ENCODE measurements at places on chromosomes 2 and 18. TPM values are rescaled to one million over a fixed set of nuclear protein-coding genes. Genes with fewer than 3 reads are reported as not detected.

- DNase-seq, result no peak
Measured at GRCh38 chr2:236162882-236163470, 5.2 kb downstream of the GBX2 start.

GRCh38 chr2:150640039-150640438 lies 152.6 kb upstream of the RND3 start:
- DNase-seq, result no peak

- DNase-seq, result no peak
Measured at GRCh38 chr2:148817210-148817708, 57.8 kb upstream of the KIF5C start.

Gene FTCDNL1
- 1.1 TPM for total RNA-seq

- no peak for DNase-seq
Measured at GRCh38 chr2:156687715-156688114, 251.5 kb downstream of the GPD2 start.

Gene PRSS56
- total RNA-seq, result not detected

- no peak for DNase-seq
Measured at GRCh38 chr2:127426501-127427354, 8.5 kb downstream of the PROC start.

Gene MROH2A
- total RNA-seq, result not detected

DNA sequence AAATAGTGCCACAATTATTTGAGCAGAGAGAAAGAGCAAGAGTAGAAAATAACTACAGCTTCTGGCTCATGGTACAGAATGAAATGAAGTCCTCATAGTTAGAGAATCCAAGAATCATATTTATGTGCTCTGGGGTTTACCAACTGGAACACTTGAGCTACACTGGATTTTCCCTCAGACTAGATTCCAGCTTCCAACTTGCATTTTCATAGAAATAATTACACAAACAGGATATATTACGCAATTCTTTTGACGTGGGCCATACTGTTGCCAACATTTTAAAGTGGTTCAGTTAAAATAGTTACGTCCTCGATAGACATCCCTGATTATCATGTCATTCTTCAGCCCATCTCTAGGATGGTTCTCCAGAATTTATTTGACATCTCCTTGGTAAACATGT lies 129.2 kb downstream of the ETAA1 start:
- no peak for DNase-seq

GRCh38 chr2:215031321-215031720 lies 107.1 kb downstream of the ABCA12 start:
- DNase-seq, result no peak

Gene HJURP
- 0.42 TPM for total RNA-seq

DNA sequence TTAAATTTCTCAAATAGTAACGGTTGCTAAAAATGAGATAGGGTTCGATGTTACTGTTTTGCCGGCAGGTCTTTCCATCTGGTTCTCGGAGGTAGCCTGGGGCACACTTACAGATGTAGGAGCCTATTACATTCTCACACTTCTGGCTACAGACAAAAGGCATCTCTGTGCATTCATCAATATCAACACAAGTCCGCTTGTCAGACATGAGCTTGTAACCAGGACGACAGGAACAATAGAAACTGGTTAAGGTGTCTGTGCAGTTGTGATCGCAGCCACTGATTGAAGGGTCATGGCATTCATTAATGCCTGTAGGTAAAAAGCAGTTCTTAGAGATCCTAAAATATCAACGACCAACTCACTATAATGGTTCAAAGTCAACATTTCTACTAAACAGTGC lies 116.3 kb downstream of the DHRS9 start:
- DNase-seq, result no peak

Gene MC5R
- not detected for total RNA-seq

DNA sequence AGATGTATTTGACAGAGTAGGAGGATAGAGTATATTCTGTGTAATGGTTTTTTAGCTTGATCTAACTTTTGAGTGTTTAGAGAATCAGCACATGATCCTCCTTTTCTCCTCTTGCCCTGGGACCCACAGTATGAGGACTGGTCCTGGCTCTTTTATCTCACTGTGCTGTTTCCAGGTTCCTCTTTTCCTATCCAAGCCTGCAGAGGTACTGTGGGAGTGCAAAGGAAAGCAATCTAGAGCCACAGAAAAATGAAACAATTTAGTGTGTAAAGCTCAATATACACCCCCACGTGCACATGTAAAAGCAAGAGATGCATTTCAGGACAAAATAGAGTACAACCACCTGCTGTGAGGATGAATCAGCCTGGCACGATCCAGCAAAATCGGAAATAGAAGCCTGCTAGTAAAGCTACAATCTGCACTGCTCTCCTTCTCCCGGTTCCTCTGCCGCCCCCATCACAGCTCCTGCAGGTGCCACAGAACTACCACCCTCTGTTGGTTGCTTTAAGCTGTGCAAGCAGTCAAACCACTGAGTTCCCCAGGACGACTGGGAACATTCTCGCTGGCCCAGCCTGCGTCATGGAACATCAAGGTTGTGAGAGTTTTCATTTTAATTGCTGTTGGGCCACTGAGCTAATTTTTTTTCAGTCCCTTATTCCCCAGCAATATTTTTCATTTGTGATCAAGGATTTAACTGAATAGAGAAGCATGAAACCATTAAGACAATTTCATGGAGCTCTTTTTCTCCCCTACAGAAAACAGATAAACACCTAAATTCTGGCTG lies 47.8 kb upstream of the MAPRE3 start:
- DNase-seq, result no peak

DNA sequence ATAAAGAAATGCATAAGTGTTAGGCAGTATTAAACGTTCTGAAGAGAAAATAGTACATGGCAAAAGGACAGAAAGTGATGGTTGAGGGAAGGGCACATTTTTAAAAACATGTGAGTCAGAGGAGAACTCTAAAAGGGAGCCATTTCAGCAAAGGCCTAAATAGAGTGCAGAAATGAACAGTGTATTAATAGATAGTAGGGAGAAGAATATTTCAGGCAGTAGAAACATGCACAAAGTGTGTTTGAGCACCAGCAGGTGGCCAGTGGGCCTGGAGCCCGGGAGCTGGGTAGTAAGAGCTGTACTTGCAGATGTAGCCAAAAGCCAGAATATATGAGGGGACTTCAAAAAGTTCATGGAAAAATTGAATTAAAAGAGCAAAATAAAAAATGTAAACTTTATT lies 288.1 kb upstream of the FIGN start:
- no peak for DNase-seq

- DNase-seq, result no peak
Measured at GRCh38 chr18:36867056-36867455, 38.1 kb downstream of the KIAA1328 start.

Gene GPR39
- 0.37 TPM for total RNA-seq

DNA sequence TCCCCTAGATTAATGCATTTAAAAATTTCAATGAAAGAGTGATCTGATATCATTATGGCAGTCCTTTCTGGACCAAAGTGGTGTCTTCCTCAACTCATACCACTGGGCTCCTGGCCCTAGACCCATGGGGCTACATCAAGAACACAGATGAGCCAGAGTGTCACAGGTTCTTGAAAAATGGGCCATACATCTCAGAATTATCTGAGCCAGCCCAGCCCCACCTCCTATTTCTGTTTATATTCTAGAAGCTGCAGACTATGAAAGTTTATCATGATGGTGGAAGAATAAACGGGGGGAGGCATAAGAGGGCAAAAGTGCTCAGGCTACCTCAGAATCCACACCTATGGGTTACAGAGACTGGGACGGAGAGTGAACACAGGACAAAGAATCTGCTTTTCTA lies 120.6 kb upstream of the TACR1 start:
- DNase-seq, result no peak

Gene VWC2L
- not detected for total RNA-seq

Gene MRPL44
- 12.2 TPM for total RNA-seq

GRCh38 chr2:28398101-28398834 lies 5.6 kb downstream of the FOSL2 start:
- no peak for DNase-seq

Gene MARCHF4
- not detected for total RNA-seq

DNA sequence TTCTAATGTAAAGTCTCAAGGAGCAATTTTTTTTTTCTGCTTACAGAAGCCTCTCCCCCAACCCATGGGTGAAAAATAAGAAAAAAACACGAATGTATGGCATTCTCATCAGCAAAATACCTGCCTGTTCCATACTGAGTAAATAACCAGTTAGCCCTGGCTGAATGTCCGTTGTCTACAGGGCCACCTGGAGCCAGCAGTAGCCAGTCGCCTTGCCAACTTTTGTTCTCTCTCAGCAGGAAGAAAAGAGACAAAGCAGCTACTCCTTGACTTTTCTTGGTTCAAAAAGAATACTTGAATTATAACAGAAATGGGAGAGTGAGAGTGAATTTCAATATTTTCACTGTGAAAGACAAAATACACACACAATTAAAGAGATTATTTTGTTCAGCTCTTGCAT lies 532.9 kb upstream of the CRIM1 start:
- DNase-seq, result no peak

DNA sequence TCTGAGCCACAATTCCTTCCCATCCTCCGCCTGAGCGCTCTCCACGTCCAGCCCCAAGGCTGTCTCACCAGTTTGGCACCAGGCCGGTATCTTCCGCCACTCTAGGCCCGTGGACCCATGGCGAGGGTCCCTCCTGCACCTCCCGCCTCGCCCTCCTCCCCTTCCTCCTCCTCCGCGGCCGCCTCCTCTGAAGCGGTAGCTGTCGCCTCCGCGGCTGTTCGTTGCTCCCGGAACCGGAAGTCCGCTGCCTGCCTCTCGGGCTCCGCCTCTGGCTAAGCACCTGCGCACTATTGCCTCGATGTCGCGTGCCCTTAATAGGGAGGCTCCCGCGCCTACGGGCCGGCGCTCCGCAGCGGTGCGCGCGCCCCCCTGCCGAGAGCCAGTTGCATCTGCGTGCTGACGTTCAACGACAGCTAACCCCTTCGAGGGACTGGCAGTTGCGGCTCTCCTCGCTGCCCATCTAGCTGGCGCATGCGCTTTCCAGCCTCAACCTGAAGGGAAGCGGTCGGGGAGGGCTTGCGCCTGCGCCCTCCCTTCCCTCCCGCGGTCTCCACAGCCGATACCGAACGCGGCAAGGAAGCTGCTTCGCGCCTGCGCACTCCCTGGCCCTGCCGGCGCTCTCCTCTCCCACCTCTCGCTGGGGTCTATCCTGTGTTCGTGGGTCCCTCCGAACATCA lies at the start of gene MBD1:
MBD1 (minus strand) TSS at position 229 of the 677 bp plus-strand sequence. CDS start 1,531 bp downstream, outside the sequence.
- peak; percentile 99 for DNase-seq

Gene EPC2
- total RNA-seq, result 31.6 TPM

DNA sequence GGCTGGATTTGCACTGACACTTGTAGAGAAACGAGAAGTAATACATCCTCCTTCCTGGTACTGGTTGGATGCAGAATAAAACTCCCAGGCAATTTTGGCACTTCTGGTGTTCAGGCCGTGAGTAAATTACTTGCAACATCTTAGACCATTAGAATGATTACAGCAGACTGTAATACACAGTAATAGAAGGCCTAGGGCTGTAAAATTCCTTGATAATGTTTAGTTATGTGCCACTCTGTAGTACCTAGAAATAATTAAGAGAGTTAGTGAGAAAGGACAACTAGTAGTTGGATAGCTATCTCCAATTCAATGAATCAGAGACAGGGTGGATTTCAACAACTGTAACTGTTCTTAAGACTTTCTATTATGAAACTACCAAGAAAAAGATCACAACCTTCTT lies 356.3 kb upstream of the SETBP1 start:
- DNase-seq, result no peak

GRCh38 chr2:60490848-60491247 lies 62.6 kb downstream of the BCL11A start:
- no peak for DNase-seq

Gene HRH4
- total RNA-seq, result not detected

DNA sequence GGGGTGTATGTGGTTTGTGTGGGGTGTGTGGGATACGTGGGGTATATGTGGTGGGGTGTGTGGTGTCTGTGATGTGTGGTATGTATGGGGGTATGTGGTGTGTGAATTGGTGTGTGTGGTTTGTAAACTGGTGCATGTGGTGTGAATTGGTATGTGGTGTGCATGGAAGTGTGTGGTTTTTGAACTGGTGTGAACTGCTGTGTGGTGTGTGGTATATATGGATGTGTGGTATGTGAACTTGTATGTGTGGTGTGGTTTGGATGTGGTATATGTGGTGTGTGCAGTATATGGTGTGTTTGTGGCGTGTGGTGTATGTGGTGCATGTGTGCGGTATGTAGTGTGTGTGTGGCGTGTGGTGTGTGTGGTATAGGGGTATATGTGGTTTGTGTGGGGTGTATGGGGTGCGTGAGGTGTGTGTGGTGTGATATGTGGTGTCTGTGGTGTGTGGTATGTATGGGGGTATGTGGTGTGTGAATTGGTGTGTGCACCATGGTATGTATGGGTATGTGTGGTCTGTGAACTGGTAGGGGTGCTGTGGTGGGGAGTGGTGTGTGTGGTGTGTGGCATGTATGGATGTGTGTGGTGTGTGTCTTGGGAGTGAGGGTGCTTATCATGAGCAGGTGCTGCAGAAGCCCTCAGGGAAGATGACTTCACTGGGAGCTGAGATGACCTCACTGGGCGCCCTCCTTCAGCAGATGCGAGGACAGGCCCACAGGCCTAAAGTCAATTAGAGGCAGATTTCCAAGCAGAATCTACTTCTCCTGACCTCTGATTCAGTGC lies 209.6 kb upstream of the TNP1 start:
- DNase-seq, result no peak

DNA sequence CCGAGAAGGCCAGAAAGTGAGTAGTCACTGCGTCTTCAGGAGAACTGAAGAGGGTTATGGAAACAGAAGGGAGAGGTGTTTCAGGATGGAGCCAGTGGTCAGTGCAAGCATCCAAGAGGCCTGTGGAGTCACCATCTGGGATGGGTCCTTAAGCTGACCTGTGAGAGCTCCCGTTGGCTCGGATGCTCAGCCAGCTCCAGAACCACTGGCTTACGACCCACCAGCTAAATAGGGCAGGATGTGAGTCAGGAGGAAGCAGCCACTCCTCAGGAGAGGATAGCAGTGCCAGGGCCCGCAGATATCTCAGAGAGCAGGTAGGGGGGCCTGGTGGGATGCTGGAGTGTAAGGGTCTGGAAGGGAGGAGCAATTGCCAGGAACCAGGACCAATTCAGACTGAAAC lies 63.1 kb upstream of the B3GNT7 start:
- DNase-seq, result peak; percentile 34

GRCh38 chr2:100197631-100198153 lies 55.3 kb upstream of the AFF3 start:
- DNase-seq, result peak; percentile 91

Gene CHRNG
- total RNA-seq, result not detected

DNA sequence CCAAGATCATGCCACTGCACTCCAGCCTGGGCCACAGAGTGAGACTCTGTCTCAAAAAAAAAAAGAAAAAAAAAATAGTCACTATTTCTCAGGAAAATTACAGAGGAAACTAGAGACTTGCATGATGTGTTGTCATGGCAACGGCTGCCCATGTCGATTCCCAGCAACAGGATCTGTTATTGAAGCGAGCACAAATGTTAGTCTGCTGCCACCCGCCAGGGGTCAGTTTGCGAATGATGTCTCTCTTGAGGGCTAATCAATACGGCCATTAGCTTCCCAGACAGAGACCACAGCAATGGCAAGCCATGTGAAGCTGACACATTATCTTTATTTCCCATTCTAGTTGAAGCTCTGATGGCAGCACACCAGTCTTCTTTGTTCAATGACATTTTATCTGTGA lies 32.4 kb upstream of the ACYP2 start:
- DNase-seq, result no peak

GRCh38 chr2:9416962-9417316 lies 6.4 kb downstream of the ITGB1BP1 start:
- DNase-seq, result no peak

- DNase-seq, result no peak
Measured at GRCh38 chr2:28326881-28327505, 65.7 kb upstream of the FOSL2 start.

GRCh38 chr18:2325308-2325849 lies 245.9 kb downstream of the METTL4 start:
- DNase-seq, result no peak

All from posterior vena cava (tissue), 2 donors.